ENCODE measurements at places on chromosomes 3 and 15.

DNA sequence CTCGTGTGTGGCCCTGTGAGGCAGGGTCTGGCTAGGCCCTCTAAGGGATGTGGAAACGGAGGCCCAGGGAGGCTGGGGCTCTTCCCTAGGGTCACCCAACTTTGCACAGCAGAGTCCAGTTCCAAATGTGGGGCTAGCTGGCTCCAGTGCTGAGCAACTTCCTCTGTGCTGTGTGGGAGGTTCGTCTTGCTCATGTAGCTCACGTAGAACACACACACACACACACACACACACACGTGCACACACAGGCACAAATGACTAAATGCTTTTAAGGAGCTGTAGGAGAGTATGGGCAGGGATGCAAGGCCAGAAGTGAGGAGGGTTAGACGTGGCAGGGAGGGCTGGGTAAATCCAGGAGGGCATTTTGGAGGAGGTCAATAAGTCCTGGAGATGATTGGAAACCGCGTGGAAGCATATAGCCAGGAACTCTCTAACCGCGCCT is 213.8 kb downstream of the RPLP1 start:
- no peak for DNase-seq

DNA sequence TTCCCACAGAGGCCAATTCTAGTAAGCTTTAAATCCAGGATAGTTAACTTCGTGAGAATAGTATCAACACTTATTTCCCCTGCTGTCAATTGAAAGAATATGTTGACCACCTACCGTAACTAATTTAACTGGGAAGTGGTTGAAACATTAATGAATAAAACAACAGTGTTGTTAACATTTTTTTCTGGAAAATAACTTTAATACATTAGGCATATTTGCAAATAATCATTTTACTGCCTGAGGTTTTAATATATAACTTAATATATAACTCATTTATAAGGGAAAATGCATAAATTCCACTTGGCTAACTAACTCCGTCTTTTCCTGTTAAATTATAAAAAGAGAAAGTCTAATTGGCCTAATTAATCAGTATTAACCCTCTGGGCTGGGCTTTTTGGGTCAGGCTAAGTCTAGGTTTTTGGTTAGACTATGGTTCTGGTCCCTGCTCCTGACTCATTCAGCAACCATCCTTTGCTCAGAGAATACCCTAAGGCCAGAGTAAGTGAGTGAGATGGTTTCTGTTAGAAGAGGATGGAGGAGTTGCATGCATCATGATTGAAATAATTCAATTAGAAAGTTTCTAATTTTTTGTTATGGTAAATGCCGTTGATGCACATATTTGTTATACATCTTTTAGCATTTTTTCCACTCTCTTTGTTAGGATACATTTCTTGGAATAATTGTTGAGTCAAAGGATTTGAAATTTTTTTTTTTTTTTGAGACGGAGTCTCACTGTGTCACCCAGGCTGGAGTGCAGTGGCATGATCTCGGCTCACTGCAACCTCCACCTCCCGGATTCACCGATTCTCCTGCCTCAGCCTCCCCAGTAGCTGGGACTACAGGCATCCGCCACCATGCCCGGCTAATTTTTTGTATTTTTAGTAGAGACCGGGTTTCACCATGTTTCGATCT is 10.8 kb upstream of the SKIL start:
- DNase-seq: no peak

GRCh38 chr3:128492671-128493569 is at the start of gene GATA2:
TSS of gene GATA2 (minus strand) at chr3:128493201. CDS start at chr3:128487031, 6,170 bp downstream.
- DNase-seq: no peak

- no peak for DNase-seq
Observed at GRCh38 chr15:48548455-48548854, 97.1 kb downstream of the FBN1 start.

DNA sequence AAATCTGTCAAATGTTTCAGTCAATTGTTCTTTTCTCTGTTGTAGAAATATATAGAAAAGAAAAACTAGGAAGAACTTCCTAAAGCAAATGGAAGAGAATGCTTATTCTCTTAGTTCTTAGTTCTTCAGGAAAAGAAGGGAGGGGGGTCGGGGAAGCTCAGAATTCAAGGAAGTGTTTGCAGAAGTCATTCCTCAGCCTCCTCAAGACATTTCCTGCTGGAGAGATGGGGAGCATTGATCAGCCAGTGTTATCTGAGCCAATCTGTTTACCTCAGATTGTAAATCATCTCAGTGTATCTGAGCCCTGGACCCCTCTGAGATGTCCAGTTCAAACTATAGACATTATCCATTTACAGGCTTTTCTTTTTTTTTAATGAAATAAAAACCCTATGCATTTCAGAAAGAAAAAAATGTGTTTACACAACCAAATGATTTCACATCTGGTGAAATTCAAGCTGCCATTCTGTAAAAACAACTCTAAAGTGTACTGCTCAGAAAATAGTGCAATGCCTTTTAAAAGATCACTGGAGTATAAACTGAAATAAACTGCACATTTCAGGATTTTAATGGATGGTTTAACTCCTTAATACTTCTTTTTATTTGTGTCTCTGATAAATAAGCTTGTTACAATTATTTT is 460.7 kb downstream of the ROBO1 start:
- DNase-seq: no peak

- DNase-seq: no peak
Observed at GRCh38 chr3:54014067-54014466, 108.3 kb upstream of the CACNA2D3 start.

Measured in HS-27A (cell line).